Suppressor macrophage treated with lipopolysaccharide for 1 hour (primary cell): ENCODE measurements at places on chromosomes 13 and 19.

DNA sequence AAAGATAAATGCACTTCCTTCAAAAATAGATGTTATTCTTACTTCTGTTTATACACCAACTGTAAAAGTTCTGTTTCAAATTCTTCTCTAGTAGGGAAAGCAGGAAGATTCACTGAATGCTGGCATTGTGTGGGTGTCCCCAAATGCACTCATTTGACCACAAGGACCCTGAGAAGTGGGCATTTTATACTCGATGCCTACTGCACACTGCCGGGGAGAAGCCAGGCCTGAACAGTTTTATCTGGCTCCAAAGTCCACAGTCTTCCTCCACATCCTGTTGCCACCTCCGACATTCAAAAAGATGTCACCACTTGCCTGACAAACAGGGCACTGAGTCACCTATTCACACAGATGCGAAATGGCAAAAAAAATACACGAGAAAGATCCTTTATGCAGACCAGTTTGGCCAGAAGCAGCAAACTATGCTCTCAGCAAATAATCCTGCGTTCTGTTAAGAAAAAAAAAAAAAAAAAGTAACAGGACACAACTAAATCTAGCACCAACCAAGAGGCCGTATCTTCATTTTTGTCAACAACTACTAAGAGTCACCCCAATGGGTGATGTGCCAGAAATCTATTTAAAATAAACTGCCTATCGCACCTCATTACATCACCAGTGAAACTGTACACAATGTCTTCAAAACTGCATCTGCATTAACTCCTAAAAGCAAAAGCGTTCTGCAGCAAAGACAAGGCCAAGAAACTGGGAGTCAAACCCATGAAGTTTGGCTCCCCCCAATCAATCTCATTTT lies 6.2 kb downstream of the ZC3H4 start:
- peak; percentile 47 for DNase-seq

GRCh38 chr19:14632286-14632685 lies 42.4 kb downstream of the ADGRE3 start:
- peak; percentile 58 for DNase-seq

DNA sequence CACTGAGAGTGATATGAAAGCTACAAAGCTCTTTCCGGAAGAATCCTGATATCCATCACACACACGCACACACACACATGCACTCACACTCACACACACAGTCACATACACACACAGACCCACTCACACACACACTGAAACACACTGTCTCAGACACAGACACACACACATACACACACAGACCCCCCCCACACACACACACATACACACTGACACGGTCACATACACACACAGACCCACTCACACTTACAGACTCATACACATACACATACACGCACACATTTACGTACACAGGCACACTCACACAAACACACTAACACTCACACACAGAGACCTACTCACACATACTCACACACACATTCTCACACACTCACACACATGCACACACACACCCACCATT lies 58.6 kb downstream of the LIG4 start:
- no peak for DNase-seq

- DNase-seq = no peak
Measured at GRCh38 chr13:64648293-64648692, 2581.8 kb downstream of the PCDH9 start.

- DNase-seq = no peak
Measured at GRCh38 chr13:44715287-44716230, 139.4 kb upstream of the TSC22D1 start.

DNA sequence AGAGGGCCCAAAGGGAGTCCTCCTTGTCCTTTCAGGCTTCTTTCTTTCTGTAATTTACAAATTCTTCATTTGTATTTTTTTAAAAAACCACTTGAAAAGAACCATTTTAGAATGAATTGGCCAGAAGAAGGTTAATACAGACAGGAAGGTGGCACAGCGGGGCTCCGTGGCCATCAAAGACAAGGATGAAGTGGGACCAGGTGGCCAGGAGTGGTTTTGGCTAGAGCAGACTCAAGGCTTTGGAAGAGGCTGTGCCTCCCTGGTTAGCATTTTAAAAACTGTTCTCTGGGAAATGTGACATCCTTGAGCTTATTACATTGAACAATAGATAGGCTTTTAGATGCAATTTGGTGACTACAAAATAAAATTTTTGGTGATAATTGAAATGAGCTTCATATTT lies 48.4 kb downstream of the ATP8A2 start:
- no peak for DNase-seq

- DNase-seq = no peak
Measured at GRCh38 chr13:20972731-20973130, 70.2 kb upstream of the XPO4 start.

DNA sequence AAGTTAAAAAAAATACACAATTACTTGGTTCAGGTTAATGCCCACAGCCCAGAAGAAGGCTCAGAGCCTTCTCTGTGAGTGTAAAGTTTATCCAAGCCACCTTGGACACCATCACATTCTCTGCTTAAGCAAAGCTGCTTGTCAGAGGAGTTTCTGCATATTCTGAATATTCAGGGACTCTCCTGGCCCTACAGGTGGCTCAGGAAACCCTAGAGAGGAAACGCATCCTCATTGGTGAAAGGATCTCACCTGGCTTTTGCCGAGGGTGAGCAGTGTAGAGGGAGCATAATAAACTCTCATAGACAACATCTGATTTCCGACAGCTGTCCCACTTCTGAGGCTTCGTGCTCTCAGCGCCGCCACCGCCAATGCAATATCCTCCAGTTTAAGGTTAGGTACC lies 239.9 kb upstream of the TSHZ3 start:
- DNase-seq = no peak

DNA sequence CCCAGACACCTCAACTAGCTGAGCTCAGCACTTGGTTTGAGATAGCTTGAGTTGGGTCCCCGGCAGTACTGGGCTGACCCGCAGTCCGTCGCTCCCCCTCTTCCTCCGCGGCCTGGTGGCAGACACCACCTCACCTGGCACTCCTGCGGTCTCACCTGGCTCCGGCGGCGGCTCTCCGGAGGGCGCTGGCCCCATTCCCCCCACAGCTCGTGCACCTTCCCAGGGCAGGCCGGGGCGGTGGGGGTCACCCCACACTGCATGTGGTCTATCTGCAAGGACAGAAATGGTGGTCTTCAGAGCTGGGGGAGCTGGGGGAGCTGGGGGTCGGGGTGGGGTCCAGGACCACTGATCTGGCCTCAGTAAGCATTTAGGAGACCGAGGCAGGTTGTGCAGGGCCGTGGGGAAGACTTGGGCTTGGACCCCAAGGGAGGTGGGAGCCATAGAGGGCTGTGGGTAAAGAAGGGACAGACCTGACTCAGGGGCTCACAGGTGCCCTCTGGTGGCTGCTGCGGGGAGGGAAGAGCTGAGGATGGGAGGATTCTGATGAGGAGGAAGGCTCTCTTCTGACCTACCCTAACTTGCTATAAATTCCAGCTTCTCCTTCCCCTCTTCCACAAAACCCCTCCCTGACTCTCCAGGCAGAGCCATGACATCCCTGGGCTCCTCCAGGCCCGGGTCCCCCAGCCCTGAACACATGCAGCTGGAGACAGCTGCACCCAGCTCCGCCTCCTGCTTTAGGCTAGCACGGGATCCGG lies 6.7 kb upstream of the PLIN4 start:
- DNase-seq = peak; percentile 83

GRCh38 chr13:50712881-50713280 lies 130.6 kb downstream of the DLEU7 start:
- no peak for DNase-seq

DNA sequence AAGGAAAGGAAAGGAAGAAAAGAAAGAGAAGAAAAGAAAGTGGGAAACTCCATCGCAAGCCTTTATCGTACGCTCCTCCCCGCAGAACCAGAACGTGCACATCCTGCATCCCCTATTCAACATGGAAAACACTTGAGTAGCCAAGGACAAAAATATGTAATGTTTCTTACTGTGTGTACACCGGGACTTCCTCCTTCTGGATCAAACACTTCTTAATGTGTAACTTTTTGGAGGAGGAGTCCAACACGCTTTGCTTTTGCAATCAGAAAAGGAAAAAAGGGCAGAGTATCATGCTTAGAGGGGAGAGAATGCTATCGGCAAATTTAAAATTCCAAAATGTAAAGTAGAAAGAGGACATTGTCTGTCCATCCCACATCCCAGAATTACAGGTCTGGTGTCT lies 7.8 kb upstream of the SHFL start:
- DNase-seq = no peak

DNA sequence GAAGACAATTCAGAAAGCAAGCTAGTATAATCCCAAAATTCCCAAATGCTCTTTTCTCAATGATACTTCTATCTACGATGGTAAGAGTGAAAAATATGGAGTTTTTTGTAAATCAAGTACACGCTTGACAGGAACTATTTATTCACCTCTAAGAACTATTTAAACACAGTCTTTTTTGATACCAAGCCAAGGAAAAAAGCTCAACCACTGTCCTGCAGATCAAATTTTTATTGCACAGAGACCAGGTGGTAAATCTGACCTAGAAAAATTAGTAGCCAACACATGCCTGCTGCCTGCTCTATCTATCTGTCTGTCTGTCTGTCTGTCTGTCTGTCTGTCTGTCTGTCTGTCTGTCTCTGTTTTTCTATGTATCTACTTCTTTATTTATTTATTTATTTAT lies 292.2 kb downstream of the MZT1 start:
- no peak for DNase-seq

DNA sequence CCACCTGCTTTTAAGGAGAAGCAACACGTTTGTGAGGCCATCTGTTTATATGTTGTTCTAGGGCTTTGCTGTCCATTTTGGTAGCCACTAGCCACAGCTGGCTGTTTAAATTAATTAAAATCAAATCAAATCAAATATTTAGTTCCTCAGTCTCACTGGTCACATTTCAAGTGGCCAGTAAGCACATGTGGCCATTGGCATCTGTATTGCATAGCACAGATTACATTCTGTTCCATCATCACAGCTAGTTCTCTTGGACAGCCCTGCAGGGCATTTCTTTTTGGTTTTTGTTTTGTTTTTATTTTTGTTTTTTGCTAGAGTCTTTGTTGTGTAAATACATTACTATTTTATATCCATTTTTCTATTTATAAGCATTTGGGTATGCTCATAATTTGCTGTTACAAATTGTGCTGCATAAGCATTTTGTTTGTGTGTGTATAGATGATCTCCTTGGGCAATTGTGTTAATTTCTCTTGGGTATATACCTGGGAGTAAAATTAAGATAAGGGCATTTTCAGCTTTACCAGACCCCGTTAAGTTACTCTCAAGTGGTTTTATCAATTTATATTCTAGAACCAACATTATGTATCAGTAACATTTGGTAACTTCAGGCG lies 31.3 kb downstream of the SAE1 start:
- DNase-seq = no peak

GRCh38 chr13:99642841-99643240 lies 141.6 kb downstream of the TM9SF2 start:
- DNase-seq = no peak

- DNase-seq = no peak
Measured at GRCh38 chr13:79806821-79807220, 325.9 kb downstream of the NDFIP2 start.

DNA sequence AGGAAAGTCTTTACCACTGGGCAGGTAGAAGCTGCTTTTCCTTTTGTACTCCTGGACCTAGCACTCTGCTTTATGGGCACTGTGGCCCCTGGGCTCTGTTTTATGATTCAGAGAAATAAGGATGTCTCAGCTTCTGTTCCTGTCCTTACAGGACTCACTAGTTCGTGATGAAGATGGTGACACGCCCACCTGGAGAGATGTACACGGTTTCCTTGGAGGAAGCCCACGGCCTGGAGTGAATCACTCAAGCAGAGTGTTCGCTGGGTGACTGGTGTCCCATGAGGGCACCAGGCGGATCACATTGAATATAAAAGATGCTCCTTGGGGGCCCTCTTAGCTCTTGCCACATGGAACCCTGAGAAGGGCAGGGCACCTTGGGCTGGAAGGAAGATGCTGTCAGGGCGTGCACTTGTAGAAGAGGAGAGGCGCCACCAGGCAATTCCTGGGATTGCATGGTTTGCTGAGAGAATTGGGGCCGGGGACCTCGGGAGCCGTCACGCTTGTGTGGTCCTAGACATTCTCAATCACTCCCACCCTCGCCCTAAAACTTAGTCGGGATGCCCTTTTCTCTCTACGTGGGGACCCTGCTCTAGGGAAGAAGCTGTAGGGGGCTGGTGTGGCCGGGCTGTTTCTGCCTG lies 202.6 kb downstream of the TSHZ3 start:
- DNase-seq = no peak

GRCh38 chr13:25775986-25776385 lies 275.8 kb downstream of the SHISA2 start:
- no peak for DNase-seq

GRCh38 chr19:38691938-38692457 lies 44.5 kb downstream of the ACTN4 start:
- no peak for DNase-seq

- no peak for DNase-seq
Measured at GRCh38 chr13:21567714-21568113, 36.3 kb downstream of the MICU2 start.

DNA sequence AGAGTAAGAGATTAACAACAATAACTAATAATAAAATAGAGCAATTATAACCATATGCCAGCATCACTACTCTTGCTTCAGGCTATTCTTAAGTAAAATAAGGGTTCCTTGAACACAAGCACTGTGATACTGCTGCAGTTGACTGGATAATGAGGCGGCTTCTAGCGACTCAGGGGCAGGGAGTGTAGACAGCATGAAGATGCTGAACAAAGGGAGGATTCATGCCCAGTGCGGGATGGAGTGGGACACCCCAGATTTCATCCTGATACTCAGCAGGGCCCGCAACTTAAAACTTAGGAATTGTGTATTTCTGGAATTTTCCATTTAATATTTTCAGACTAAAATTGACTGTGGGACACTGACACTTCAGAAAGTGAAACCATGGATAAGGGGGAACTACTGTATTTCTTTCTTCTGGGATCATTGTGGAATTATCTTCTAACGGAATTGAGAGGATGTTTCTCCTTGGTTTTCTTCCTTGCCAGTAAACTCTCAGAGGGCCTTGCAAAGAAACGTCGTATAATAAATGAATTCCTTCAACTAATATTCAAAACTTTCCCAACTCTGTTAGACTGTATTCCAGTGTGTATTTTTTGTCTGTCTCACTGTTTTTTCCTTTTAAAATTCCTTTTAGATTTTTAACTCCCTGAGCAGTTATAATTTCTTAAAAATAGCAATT lies 127.5 kb downstream of the B3GLCT start:
- no peak for DNase-seq

DNA sequence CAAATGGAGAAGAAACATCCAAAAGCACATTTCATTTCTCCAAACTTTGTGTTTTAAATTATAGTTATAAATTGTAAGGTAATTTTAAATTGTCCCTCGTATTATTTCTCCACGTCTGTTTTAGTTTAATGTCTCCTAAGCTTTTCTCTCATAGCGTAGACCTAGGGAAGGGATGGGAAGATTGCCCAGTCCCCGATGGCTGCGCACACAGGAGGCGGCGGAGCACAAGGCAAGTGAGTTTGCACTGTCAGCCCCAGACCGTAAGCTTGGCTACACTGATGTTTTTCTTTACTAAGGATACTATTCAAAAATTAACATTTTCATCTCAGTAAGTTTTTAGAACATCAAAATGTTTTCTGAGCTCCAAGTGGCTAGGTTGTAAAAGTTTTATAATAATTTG lies 72.3 kb downstream of the GPR12 start:
- no peak for DNase-seq
